Activated CD4-positive, alpha-beta T cell treated with anti-CD3 and anti-CD28 coated beads, Interleukin-2, amount 10 ng/mL, durations not matched to agents 7 days and 5 days (primary cell): ENCODE measurements at places on chromosomes 6 and 20.

DNA sequence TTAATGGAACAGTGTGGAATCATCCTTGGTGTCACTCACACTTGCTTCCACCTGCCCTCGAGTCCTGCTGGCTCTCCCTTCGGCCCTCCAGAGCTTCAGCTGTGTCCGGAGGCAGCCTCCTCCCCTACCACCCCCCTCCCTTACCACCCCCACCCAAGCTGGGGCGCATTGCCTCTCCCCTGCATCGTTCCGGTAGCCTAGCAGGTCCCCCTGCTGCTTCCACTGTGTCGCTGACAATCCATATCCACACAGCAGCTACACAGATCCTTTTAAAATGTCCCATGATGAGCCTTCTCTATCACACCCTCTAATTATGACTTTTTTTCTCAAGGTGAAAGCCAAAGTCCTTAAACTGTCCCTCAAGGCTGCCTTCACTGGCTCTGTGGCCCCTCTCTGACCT is 117.6 kb downstream of the TIAM2 start:
- H3K27ac ChIP-seq, result no peak overlapping the region
- H3K4me3 ChIP-seq, result no peak overlapping the region
- peaks cover 4% of the 10 kb centered on the region for H3K4me1 ChIP-seq

DNA sequence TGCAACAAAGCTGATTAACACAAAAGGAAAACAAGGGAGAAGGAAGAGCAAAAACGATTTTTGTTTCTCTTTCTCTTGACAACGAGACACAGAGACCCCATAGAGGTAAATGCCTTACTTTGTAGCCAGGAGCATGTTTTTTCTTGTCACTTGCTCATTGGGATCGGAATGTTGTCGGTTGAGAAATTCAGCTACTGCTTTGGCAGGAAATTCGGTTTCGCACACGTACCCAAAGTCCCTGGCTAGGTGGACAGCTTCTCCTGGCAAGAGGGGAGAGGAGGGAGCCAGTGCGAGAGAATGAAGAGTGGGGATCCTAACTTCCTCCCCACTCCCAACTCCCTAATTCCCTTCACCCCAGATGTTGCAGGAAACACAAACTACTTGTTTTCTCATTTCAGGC is 14.5 kb downstream of the TFAP2A start:
- peaks cover 17% of the 10 kb centered on the region for H3K4me1 ChIP-seq
- H3K36me3 ChIP-seq, result peaks cover 9% of the 10 kb centered on the region
- H3K27me3 ChIP-seq, result peaks cover 76% of the 10 kb centered on the region
- no peak overlapping the region for H3K27ac ChIP-seq
- DNase-seq, result no peak

- DNase-seq, result peak; percentile 9
- H3K27me3 ChIP-seq, result peaks cover 76% of the 10 kb centered on the region
- H3K4me1 ChIP-seq, result peaks cover 18% of the 10 kb centered on the region
- H3K4me3 ChIP-seq, result peak overlapping the region; percentile 62
These were observed 6.1 kb downstream of the UBD start for GRCh38 chr6:29553268-29554057.

- no peaks in the 10 kb centered on the region for H3K36me3 ChIP-seq
- no peak overlapping the region for H3K27ac ChIP-seq
- no peaks in the 10 kb centered on the region for H3K27me3 ChIP-seq
- no peak for DNase-seq
These were observed 50.0 kb upstream of the NRSN1 start for GRCh38 chr6:24076011-24076410.

DNA sequence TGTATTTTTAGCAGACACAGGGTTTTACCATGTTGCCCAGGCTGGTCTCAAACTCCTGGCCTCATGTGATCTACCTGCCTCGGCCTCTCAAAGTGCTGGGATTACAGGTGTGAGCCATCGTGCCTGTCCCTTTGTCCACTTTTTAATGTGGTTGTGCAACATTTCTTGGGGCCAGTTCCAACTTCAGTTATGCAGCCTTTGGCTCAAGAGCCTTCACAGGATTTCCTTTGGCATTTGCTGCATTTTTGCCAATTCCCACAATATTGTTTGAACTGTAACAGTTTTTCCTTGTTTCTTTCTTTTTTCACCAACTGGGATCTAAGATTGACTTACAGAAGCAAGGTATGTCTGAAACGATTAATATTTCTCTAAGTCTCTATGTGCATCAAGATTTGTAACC is 63.6 kb downstream of the EDN1 start:
- no peaks in the 10 kb centered on the region for H3K36me3 ChIP-seq
- H3K4me3 ChIP-seq, result no peak overlapping the region
- no peaks in the 10 kb centered on the region for H3K4me1 ChIP-seq
- no peak for DNase-seq

- no peak overlapping the region for H3K4me3 ChIP-seq
- H3K27ac ChIP-seq, result no peak overlapping the region
- no peak for DNase-seq
- H3K4me1 ChIP-seq, result peaks cover 6% of the 10 kb centered on the region
- H3K27me3 ChIP-seq, result peaks cover 9% of the 10 kb centered on the region
These were observed 213.6 kb upstream of the PREP start for GRCh38 chr6:105616521-105616920.

GRCh38 chr6:146861029-146861563 is 262.3 kb downstream of the ADGB start:
- no peak overlapping the region for H3K27ac ChIP-seq
- H3K4me3 ChIP-seq, result no peak overlapping the region
- no peaks in the 10 kb centered on the region for H3K27me3 ChIP-seq
- H3K4me1 ChIP-seq, result peaks cover 9% of the 10 kb centered on the region

DNA sequence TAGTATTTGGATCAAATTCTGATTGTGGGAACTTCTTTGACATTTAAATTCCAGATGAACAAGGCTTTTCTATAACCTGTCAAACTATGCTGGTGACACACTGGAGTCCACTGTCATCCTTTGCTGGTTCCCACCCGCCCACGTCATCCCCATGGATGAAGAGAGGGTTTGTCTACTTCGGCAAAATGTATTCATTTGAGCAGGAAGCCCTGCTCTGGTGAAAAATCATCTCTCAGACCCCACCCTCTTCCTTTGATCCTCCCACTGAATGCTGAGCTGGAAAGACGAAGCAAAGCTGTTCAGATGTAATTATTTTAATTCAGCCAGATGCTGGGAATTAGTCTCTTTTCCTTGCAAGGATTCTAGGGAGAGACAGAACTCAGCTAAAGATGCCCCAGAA is 50.5 kb downstream of the CPNE5 start:
- no peaks in the 10 kb centered on the region for H3K36me3 ChIP-seq
- H3K27me3 ChIP-seq, result peaks cover 21% of the 10 kb centered on the region
- H3K4me1 ChIP-seq, result peaks cover 6% of the 10 kb centered on the region
- peak; percentile 17 for DNase-seq

DNA sequence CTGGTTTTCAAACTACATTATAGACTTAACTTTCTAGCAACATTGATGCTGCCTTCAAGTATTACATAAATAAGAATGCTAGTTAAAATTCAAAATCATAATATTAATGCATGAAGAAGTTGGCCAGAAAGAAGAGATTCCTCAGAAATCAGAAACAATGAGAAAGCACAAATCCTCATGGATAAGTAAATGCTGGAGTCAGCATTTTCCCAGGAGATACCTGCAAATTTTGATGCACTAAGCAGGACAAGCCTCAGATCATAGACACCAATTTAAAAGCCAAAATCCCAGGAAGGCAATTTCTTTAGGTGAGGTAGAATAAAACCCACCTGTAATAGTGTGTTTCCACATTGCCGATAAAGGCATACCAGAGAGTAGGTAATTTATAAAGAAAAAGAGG is 305.2 kb upstream of the TBX18 start:
- no peaks in the 10 kb centered on the region for H3K4me1 ChIP-seq
- H3K4me3 ChIP-seq, result no peak overlapping the region
- H3K27me3 ChIP-seq, result no peaks in the 10 kb centered on the region
- DNase-seq, result no peak
- no peak overlapping the region for H3K27ac ChIP-seq

DNA sequence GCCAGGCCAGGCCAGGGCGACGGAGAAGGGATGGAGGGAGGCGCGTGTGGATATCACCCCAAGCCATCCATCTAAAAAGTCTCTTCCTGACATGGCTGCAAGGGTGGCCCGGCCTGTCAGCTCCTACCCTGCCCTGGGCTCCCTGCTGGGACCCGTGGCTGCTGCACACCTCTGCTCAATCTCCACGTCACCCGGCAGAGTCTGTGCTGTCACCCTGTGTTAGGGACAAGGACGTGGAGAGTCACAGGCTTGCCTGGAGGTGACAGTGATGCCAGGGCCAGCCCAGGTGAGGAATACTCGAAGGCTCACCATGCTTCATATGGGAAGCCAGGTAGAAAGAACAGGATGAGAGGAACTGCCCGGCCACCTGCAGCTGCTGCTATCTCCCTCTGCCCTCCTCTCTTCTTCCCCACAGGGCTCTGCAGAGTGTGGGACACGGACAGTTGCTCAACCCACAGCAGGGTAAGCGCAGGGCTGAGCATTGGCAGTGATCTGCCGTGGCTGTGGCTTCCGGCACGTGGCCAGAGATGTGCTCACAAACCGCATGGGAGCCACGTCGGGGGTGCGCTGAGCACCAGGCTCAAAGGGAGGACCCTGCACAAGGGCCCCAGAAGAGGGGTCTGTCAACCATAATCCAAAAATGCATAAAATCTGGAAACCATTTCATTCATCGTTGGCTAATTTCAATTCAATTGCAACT is 214.3 kb downstream of the DLL1 start:
- no peak overlapping the region for H3K4me3 ChIP-seq
- no peaks in the 10 kb centered on the region for H3K36me3 ChIP-seq
- peaks cover 25% of the 10 kb centered on the region for H3K27me3 ChIP-seq

DNA sequence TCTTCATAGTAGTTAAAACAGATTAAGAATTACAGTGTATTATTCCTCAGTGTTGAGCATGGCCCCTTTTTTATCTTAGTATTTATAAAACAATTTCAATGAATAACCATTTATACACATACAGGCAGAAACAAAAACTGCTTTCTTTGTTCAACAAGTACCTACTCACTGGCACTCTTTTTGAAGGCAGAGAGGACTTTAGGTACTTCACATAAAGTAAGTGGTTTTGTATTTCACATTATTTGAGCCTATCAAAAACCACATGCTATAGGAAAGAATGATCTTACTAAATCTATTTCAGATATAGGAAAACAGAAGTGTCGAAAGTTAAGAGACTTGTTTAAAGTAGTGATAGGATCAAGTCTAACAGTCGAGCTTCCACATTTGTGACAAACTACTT is 73.8 kb downstream of the PRKN start:
- H3K36me3 ChIP-seq, result no peaks in the 10 kb centered on the region
- H3K4me3 ChIP-seq, result no peak overlapping the region
- H3K27me3 ChIP-seq, result no peaks in the 10 kb centered on the region
- no peak for DNase-seq

GRCh38 chr20:40769677-40770285 is 80.7 kb upstream of the MAFB start:
- H3K27me3 ChIP-seq, result no peaks in the 10 kb centered on the region
- no peak overlapping the region for H3K4me3 ChIP-seq
- H3K36me3 ChIP-seq, result no peaks in the 10 kb centered on the region
- no peak for DNase-seq
- H3K27ac ChIP-seq, result no peak overlapping the region

GRCh38 chr6:155311086-155311485 is 3.2 kb downstream of the TFB1M start:
- no peaks in the 10 kb centered on the region for H3K27me3 ChIP-seq
- DNase-seq, result no peak
- peaks cover 41% of the 10 kb centered on the region for H3K36me3 ChIP-seq
- H3K4me3 ChIP-seq, result no peak overlapping the region
- no peak overlapping the region for H3K27ac ChIP-seq

DNA sequence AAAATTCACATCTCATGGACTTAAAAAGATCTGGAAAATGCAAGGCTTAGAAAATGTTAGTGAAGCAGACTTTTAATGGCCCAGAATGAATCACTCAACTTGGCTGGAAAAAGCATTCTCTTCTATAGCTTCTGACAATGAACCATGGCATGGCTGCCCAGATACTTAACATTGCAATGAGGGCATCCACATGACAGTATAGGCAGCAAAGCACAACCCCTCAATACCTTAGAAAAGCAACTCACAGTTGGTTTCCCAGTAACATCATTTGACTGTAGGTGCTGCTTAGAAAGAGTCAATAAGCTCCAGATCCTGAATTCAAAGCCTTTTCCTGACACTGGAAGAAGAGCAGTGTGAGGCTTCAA is 155.8 kb downstream of the EYA4 start:
- no peak overlapping the region for H3K27ac ChIP-seq
- no peaks in the 10 kb centered on the region for H3K27me3 ChIP-seq
- no peak overlapping the region for H3K4me3 ChIP-seq

GRCh38 chr6:161141173-161141572 is 132.7 kb downstream of the AGPAT4 start:
- no peaks in the 10 kb centered on the region for H3K27me3 ChIP-seq
- H3K27ac ChIP-seq, result no peak overlapping the region
- peaks cover 6% of the 10 kb centered on the region for H3K36me3 ChIP-seq
- no peak for DNase-seq
- H3K4me3 ChIP-seq, result no peak overlapping the region
- no peaks in the 10 kb centered on the region for H3K4me1 ChIP-seq

- no peaks in the 10 kb centered on the region for H3K36me3 ChIP-seq
- H3K27me3 ChIP-seq, result peaks cover 3% of the 10 kb centered on the region
- H3K27ac ChIP-seq, result peak overlapping the region; percentile 93
- peak overlapping the region; percentile 67 for H3K4me3 ChIP-seq
- DNase-seq, result no peak
These were observed 11.5 kb upstream of the CCDC170 start for GRCh38 chr6:151482290-151482689.

GRCh38 chr20:54195483-54196472 is 12.1 kb upstream of the PFDN4 start:
- H3K4me1 ChIP-seq, result no peaks in the 10 kb centered on the region
- H3K36me3 ChIP-seq, result no peaks in the 10 kb centered on the region
- H3K27ac ChIP-seq, result no peak overlapping the region
- peaks cover 7% of the 10 kb centered on the region for H3K27me3 ChIP-seq
- no peak for DNase-seq

GRCh38 chr6:149259753-149260152 is 57.8 kb upstream of the TAB2 start:
- peaks cover 45% of the 10 kb centered on the region for H3K4me1 ChIP-seq
- H3K27ac ChIP-seq, result no peak overlapping the region
- no peaks in the 10 kb centered on the region for H3K27me3 ChIP-seq
- no peak overlapping the region for H3K4me3 ChIP-seq
- DNase-seq, result no peak
- peaks cover under 1% of the 10 kb centered on the region for H3K36me3 ChIP-seq
